Activated naive CD4-positive, alpha-beta T cell (primary cell): ENCODE measurements at places on chromosomes 6 and 20.

GRCh38 chr20:58131151-58131550, 97.3 kb downstream of the ANKRD60 start:
- no peak for DNase-seq

DNA sequence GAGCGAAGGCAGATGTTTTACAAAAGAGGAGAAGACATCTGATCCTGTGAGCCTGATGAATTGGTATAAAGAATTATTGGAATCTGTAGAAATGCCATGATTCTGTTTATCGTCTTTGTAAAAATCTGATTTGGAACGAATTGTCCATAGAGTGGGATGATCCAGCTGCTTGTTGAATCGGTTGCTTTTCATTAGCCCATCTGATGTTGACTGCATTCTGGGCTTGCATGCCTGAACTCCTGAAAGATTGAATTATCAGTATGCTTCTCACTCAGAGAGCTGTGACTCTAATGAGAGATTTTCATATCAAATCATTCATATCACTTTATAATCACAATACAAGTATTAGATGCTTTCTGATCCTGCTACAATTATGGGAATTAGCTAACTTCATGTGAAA, 100.6 kb downstream of the KLHL32 start:
- DNase-seq = no peak

GRCh38 chr6:111461860-111462259, 21.2 kb downstream of the REV3L start:
- no peak for DNase-seq

DNA sequence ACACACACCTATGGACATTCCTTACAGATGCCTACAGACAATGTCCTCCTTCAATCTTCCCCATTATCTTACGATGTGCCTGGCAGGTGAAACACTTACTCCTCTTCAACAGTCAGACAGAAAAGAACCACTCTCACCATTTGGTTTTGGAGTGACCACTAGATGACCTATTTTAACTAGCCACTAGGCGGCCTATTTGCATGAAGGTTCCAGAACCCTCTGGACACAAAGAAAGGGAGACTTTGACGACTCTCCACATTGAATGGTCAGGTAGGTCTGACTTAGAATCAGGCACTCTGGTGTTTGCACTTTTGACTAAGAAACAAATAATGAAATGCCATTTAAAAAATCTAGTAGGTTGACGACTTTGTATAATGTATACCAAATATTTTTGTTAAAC, 42.0 kb downstream of the PNLDC1 start:
- no peak for DNase-seq

DNA sequence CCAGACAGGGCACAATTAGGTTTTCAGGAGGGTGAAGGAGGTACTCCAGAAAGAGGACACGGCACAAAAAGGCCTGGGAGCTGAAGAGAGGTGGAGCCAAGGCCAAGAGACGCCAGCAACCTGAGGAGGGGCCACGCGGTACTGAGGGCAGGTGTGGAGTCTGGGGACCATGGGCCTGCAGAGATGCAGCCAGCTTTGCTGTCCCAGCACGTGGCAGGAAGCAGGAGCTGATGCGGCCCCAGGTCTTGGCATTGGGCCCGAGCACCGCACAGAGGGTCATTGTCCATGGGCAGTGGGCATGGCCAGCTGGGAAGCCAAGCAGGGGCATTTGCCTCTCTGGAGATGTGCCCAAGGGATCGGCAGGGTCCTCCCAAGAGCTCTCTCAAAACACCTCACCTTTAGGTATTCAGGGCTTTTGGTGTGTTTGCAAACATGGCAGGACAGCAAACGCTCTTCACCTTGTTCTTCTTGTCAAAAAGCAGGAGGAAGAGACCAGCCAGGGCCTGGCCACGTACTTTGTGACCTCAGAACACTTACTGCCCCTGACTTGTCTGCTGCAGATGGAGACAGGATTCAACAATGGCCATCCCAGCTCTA, 1.4 kb upstream of the BPIFB1 start:
- no peak for DNase-seq

GRCh38 chr6:39422238-39422637, 99.7 kb upstream of the KCNK16 start:
- no peak for DNase-seq

GRCh38 chr6:131917318-131917717, 33.9 kb downstream of the CCN2 start:
- no peak for DNase-seq

- DNase-seq = no peak
These were observed 47.6 kb downstream of the HLA-G start for GRCh38 chr6:29875257-29875656.

- no peak for DNase-seq
These were observed 79.2 kb downstream of the CHD6 start for GRCh38 chr20:41538810-41539596.

- no peak for DNase-seq
These were observed 258.7 kb downstream of the HTR1B start for GRCh38 chr6:77204555-77204954.

DNA sequence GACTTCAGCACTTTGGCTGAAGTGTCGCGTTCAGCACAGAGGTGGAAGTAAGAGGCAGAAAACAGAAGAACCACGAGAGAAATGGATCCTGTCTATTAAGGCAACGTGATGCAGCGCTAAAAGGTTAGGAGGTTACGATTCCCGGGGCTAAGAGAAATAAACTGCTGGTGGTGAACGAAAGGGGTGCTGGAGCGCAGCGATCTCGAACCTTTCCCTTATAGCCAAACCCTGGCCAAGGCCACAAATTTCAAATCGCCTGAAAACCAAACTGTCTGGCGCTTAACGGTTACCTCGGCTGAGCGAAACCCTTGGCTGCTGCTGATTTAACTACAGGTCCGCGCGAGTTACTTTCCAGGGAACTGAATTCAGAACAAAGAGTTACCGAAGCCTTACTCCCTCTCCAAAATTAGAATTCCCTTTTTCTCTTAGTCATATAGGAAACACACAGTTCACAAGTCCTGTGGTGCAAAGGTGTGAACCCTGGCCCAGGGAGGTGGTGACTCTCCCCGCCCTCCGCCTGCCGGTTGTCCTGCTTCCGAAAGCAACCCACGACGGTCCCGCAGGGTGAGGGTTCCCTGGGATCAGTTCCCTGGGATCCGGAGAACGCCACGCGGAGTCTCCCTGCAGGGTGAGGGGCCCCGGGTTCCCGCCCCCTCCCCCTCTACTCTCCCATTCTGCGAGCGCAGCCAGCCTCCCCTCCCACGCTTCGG, 1.3 kb upstream of the SLC35D3 start:
- no peak for DNase-seq

DNA sequence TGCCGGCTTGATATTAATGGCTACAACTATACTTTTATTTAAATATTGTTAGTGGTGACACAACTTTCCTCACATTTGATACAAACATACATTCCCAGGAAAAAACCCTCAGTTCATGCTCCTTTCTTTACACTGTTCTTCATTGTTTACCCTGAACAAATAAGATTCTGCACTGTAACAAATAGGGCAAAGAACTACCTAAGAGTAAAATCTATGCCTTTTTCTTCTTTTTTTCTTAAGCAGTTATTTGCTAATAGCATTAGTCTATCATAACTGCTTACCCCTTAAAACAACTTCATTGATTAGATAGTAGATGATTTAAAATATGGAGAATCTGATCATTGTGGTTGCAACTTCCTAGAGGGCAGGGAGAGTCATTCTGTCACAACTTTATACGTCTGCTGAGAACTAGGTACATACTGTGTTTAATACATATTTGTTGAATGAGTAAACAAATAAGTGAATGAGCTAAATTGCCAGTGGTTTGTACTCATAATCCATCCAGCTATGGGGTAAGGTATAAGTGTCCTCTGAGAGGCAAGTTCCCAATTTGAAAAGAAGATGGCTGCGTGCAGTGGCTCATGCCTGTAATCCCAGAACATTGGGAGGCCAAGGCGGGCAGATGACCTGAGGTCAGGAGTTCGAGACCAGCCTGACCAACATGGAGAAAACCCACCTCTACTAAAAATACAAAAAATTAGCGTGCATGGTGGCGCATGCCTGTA, 161.0 kb downstream of the CDK19 start:
- DNase-seq = no peak

DNA sequence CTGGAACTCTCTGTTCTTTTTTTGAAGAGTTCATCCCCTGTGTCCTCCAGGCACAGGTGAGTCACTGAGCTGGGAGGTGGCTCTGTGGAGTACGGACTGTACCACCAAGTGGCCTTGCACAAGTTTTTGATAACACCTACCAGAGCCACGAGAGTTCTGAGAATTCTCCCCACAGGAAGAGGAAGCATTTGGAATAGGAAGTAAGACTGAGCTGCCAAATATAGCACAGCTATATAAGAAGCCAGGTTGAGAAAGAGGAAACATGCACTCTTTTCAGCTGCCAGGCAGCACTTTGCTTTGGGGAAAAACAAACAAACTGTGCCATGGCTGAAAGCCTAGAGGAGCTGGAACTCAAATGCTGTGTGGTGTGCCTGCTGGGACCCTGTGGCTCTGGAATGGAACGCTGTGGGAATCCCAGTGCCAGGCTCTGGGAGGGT, 70.8 kb upstream of the RIPOR2 start:
- DNase-seq = no peak
